Stimulated activated CD4-positive, alpha-beta T cell treated with anti-CD3 and anti-CD28 coated beads, Interleukin-1b, Interleukin-23, amount 100 ng/mL, for 1 hour (primary cell): ENCODE measurements at places on chromosomes 12 and 14.

DNA sequence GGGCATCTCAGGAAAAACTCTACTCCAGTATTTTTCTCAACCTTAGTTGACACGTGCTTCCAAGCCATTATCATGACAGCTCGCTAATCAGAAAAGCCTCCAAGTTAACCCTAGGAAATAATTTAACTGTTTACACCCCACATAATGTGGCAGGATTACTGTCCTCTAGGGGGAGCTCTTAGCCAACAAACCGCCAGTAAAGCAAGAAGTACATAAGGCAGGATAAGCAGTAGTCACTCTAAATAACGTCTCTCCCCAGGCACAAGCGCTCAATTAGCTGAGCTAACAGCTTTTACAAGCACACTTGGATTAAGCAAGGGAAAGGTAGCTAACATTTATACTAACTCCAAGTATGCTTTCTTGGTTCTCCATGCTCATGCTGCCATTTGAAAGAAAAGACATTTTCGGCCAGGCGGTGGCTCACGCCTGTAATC lies 22.8 kb downstream of the APOBEC1 start:
- no peak for DNase-seq

DNA sequence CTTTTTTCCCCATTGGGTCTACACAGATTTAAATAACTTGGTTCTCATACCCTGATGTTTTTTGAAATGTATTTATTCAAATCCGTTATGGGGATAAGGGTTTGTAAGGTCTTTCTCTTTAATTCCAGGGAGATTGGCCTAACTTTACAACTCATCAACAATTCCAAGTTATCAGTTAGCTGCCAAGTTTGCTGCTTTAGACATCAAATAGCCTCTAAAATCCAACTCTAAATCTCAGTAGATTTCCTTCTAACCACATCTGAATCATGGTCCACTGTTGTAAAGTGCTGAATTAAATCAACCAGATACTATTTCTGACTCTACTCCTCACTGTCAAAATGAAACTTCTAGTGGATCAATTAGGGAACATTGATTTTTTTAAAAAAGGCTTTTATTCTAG lies 364.1 kb upstream of the E2F7 start:
- no peak for DNase-seq

DNA sequence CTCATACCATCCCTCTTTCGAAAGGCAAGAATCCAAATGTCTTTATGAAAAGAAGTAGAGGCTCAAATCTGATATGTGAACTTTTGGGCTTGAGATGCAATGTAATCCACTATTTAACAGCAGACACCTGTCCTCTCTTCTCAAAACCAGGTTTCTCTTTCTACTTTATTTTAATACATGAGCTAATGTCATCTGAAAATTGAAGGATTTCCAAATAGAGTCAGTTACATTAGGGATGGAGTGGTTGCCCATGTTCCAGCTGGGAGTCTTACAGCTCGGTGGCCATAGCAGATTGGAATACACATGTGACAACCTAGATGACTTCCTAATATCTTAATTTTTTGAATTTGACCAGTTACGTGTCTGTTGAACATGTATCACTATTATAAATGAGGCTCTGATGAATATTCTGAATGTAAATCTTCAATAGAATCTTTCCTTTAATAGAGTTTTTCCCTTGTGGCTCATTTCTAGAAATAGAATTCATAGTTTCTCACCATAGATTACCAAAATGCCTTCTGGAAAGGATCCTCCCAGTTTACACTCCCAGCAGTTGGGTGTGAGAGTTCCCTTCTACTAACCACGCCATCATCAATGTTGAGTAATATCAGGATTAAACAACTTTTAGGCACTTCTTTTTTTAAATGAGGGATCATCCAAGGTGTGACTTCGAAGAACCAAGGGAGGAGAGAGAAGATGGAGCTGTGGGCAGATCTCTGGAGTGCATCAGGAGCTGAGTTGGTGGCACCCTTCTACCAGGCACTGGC lies 49.2 kb downstream of the GPR135 start:
- no peak for DNase-seq

DNA sequence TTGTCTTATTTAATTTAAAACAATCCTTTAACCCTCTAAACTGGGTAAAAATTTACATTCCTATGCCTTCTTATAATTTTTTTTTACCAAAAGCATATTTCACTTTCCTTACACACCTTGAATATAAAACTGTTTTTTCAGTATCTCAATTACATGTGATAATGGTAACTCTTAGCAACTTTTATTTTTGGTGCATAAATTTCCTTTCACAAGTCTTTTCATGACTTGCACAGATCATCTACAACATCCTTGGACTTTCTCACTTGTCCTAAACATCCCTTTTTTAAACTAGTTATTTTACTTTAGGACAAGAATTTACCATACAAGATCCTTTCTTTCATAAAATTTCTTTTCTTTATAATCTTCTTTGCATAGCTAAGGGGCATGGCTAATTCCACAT lies 142.0 kb downstream of the LLPH start:
- no peak for DNase-seq

- DNase-seq, result no peak
These were observed 1319.1 kb downstream of the TMEM121 start for GRCh38 chr14:106845286-106846087.

DNA sequence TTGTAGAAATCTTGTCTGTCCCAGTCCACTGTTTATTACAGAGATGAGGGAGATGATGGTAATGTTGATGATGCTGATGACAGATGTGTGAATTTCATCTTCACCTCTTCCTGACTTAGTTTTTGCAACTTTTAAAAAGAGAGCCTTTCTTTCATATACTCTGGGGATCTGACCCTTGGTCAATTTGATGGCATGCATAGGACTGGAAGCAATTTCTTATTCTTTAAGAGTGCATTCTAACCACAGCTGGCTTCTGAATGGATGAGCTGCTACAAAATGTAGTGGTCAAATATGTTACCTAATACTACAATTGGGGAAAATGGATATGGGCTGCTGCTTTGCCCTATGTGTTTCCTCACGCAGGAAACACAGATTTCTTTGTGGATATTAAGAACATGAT lies 80.8 kb downstream of the MYRFL start:
- no peak for DNase-seq

- DNase-seq, result no peak
These were observed 72.9 kb upstream of the FRMD6 start for GRCh38 chr14:51578853-51579252.
